ENCODE measurements at places on chromosomes 7 and 10.

DNA sequence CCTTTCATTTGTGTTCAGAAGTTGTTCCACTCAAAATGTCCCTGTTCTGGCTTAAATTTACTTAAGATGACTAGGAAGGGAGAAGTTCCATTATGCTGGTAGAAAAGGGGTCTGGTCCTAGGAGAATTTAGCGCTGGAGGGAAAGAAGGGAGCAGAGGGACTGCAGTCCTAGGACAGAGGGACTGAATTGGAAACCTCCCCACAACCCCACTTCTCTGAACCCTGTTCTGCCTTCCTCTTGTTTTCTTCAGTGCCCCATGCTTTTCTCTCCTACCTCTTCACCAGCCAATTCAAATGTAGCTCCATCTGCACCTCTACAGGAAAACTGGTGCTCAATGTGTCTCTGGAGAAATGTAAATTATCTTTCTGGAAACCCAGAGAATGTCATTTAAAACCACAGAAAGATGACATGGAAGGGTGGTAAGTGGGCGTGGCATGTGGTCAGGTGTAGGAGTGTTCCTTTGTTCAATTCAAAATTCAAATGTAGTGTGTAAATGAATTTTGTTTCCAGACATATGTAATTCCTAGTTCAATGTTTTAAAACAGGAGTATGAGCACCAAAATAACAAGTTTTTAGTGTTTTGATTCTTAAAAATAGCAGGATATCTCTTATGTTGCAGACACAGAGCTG is 24.0 kb upstream of the RHOBTB1 start:
- DNase-seq = no peak

- no peak for DNase-seq
Observed at GRCh38 chr7:128203047-128203491, 38.0 kb upstream of the LEP start.

GRCh38 chr7:95927756-95928155 is 155.4 kb downstream of the DYNC1I1 start:
- DNase-seq = no peak

GRCh38 chr7:120404042-120404441 is 131.1 kb downstream of the KCND2 start:
- DNase-seq = no peak

GRCh38 chr10:26474026-26474425 is 35.9 kb downstream of the APBB1IP start:
- DNase-seq = peak; percentile 71

DNA sequence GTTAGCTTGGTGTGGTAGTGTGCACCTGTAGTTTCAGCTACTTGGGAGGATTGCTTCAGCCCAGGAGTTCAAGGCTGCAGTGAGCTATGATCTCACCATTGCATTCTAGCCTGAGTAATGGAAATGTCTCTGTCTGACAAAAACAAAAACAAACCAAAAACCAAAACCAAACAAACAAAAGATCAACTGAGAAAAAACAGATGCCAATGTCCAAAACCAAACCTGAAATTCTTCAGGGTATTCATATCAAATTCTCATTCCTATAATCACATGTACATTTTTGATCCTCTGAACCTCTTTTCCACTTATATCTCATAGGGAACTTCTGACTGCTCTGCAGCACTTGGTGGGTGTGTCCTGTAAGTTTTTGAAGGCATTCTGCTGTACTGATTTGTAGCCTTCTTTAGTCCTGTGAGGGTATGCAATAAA is 87.0 kb downstream of the CDK6 start:
- DNase-seq = no peak

- DNase-seq = no peak
Observed at GRCh38 chr7:77442636-77443035, 26.5 kb upstream of the GSAP start.

- no peak for DNase-seq
Observed at GRCh38 chr7:49424109-49424508, 349.3 kb upstream of the VWC2 start.

All from stromal cell of bone marrow (primary cell).